ENCODE measurements at places on chromosomes 12 and 14.

- DNase-seq: no peak
Observed at GRCh38 chr12:34289431-34290380, 267.4 kb downstream of the ALG10 start.

DNA sequence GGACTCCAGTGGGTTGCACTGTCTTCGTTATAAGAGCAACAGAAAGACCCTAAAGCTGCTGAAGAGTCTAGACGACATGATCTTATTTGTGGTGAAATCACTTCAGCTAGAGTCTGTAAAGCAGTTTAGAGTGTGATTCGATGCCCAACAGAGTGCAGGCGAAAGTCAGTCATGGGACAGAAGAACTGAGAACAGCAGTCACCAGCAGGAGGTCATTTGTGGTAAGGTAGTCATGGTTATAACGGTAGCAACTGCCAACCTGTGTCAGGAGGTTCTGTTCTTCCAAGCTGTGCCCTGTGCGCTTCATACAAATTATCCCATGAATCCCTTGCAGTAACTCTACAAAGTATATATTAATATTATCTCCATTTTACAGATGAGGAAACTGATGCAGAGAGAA lies 954.1 kb downstream of the AACS start:
- no peak for DNase-seq

- DNase-seq: no peak
Observed at GRCh38 chr14:51574009-51574408, 77.7 kb upstream of the FRMD6 start.

DNA sequence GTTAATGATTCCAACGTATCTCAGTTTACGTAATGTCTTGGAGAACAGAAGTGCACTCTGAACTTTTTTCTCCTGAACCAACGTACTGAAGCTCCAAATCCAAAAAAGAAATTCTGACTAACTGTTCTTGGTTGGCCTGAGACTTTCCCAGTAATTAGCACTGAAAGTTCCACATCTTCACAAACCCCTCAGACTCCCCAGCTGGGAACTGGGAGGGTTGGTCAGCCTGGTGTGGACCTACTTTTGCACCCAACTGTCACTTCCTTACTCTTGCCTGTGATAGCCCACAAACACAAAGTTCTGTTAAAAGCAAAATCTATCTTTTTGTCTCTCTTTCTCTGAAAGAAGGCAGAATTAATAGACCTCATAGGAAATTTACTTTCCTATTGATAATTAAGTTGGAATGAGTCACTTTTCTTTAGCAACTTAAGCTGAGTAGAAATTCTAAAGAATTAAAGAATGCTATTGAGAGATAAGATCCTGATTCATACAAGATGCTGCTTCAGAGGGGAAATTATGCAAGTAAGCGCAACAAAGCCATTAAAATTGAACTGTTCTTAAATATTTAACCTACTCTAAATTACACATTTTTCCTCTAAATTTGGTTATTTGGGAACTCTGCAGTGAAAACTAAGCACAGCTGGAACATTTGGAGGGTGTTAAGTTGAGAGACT lies 155.0 kb downstream of the EPS8 start:
- no peak for DNase-seq

GRCh38 chr12:10641735-10642500 lies 28.5 kb upstream of the MAGOHB start:
- DNase-seq: no peak

Measured in GM12891 (cell line).